Effector memory CD8-positive, alpha-beta T cell (primary cell): ENCODE measurements at places on chromosomes 7 and 10.

- no peak for DNase-seq
Observed at GRCh38 chr7:91636129-91636724, 244.3 kb downstream of the MTERF1 start.

DNA sequence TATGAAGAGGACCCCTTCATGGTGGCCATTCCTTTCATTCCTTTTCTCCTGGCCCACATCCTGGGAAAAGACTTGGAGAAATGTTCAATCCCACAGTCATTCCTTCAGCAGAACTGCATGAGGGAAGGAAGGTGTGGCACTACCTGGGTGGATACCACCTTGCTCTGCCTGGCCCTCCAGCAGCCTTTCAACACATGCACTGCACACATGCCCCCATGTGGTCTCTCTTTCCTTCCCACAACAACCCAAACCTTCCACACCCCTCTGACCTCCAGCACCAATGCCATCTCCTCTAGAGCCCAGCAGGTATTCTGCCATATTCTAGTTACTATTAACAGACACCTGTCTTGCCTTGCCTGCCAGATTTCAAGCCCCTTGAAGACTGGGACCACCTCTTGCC is 40.5 kb upstream of the AFAP1L2 start:
- no peak for DNase-seq

GRCh38 chr10:128571071-128571470 is 444.8 kb upstream of the MKI67 start:
- no peak for DNase-seq

GRCh38 chr10:22629126-22629525 is 85.3 kb downstream of the PIP4K2A start:
- no peak for DNase-seq

GRCh38 chr7:106905734-106906133 is 40.7 kb downstream of the PIK3CG start:
- DNase-seq, result no peak

DNA sequence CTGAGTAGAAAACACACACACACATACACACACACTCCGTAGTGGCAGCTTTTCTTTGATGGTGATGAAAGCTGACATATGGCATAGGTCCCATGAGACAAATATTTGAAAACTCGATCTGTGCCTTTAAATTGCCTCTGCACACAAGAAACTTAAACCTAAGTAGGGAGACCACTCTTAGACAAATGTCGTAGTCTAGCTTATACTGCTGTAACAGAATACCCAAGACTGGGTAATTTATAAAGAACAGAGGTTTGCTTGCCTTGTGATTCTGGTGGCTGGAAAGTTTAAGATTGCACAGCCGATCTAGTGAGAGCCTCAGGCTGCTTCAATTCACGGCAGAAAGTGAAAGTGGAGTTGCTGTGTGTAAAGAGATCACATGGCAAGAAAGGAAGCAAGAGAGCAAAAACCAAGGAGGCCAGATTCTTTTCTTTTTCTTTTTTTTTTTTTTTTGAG is 489.4 kb upstream of the SORCS1 start:
- no peak for DNase-seq

DNA sequence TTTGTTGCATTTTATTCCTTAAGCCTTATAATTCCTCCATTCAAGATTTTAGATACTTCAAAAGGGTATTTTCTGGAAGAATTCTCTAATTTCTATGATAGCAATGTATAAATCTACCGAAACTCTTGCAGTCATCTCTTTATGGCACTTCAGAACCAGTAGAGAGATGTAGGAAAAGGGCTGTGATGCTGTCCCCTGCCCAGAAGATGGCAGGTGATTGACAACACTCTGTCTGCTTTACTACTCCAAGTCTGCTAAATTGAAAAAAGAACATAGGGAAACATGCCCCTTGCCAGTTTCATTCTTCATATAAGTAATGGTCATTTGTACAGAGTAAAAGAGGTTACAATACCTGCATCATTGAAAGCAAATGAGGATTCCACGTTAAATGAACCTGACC is 5.1 kb downstream of the TCTN3 start:
- DNase-seq, result no peak

GRCh38 chr10:63717027-63717715 is 196.0 kb downstream of the REEP3 start:
- no peak for DNase-seq

DNA sequence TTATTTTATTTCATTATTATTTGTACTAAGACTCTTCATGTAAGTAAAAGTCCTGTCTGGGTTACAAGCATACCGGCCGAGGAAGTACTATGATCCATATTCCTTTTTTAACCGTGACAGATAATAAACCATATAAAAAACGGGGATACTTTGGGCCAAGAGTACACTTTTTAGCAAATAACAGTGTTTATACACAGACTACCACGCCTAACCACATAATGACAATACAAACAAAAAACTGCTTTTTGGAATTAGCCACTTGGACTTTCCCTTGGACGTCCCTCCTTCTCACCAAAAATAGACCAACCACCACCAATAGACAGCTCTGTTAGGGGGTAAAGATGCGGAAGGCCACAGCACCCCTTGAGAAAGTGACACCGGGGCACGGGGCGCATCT is 800 bp downstream of the MINDY3 start:
- DNase-seq, result no peak

- no peak for DNase-seq
Observed at GRCh38 chr7:24255139-24255538, 28.9 kb upstream of the NPY start.

GRCh38 chr7:16646472-16647072 is 591 bp downstream of the BZW2 start:
- no peak for DNase-seq
